Sigmoid colon (tissue), 7 donors: ENCODE measurements at places on chromosomes 11 and 22. TPM values are rescaled to one million over a fixed set of nuclear protein-coding genes. Genes with fewer than 3 reads are reported as not detected.

GRCh38 chr11:43996318-43996717 lies 51.5 kb upstream of the ACCSL start:
- no peak for DNase-seq

- no peak for DNase-seq
These were observed 74.0 kb upstream of the CLDN5 start for GRCh38 chr22:19598054-19598855.

GRCh38 chr11:120703358-120704152 lies 192.0 kb downstream of the GRIK4 start:
- no peak for DNase-seq

DNA sequence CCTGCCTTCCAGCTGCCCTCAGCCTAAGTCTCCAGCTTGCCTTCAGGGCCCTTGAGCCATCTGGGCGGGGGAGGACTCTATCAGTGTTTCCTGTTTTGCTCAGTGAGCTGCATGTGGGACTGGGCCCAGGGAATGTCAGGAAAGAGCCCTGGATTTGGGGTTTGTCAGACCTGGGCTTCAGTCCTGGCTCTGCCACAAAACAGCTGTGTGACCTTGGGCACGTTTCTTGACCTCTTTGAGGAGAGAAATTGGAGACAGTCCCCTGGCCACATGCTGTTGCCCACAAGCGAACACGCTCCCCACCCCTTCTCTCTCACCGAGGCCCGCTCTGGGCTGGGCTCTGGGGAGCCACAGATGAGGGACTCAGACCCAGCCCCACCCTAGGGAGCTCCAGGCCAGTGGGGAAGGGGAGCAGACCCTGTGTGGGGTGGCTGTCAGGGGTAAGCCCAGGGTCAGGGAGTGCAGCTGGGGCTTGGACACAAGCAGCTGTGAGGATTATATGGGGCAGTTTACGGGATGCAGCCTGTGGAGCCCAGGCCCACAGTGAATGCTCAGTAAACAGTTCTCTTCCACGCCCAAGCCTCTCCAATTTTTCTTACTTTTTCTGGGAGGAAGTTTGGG lies 12.3 kb downstream of the MYO7A start:
- DNase-seq = no peak

- no peak for DNase-seq
These were observed 20.5 kb upstream of the HEPHL1 start for GRCh38 chr11:94000659-94001058.

- no peak for DNase-seq
These were observed 1.3 kb downstream of the ELMOD1 start for GRCh38 chr11:107592231-107592590.

DNA sequence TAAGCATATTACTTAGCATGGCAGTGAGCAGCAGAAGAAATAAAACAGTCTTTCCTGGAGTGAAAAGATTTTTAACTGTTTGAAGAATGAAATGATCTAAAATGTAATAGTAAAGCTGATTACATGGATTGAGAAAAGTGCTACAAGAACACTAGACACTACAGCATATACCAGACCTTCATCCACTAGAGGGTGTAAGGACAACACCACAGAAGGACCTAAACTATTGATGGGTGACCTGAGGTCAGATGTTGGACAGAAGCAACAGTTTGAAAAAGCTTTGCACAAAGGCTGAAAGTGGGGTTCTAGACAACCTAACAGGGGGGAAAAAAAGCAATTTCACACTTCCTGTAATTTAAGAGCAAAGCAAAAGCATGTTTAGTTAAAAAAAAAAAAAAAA lies 97.7 kb downstream of the RBFOX2 start:
- DNase-seq = no peak

DNA sequence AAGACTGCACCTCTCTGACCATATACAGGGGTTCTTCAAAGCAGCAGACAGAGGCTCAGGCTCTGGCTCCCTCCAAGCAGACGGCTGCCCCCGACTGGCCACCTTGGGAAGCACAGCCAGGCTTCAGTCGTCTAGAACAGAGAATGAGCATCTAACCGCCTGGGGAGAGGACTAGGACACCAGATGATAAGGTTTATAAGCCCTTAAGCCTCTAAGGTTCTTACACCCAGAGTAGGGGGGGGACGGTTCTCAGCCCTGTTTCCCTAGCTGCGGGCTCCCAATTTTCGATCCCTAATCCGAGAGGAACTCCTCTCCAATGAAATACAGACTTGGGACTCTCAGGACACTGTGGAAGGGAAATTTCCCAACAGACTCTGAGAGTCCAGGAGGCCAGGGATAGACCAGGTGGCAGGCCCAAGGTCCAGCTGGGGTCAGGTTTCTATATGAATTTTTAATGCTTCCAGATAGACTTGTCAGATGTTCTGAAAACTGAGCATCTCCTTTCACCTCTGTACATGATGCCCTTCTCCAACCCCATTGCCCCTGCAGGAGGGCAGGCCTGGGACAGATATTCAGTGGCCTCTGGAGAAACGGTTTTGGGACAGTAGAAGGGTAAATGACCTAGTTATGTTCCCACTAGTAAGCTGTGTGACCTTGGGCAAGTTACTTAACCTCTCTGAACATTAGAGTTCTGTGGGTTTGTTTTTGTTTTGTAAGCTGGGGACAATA lies 20.2 kb downstream of the RTN4RL2 start:
- no peak for DNase-seq

GRCh38 chr22:48407256-48407955 lies 1420.3 kb downstream of the BRD1 start:
- no peak for DNase-seq

GRCh38 chr11:106186630-106187029 lies 109.2 kb downstream of the AASDHPPT start:
- DNase-seq = no peak

- DNase-seq = peak; percentile 68
These were observed 77.9 kb upstream of the TOP3B start for GRCh38 chr22:22060200-22061084.

DNA sequence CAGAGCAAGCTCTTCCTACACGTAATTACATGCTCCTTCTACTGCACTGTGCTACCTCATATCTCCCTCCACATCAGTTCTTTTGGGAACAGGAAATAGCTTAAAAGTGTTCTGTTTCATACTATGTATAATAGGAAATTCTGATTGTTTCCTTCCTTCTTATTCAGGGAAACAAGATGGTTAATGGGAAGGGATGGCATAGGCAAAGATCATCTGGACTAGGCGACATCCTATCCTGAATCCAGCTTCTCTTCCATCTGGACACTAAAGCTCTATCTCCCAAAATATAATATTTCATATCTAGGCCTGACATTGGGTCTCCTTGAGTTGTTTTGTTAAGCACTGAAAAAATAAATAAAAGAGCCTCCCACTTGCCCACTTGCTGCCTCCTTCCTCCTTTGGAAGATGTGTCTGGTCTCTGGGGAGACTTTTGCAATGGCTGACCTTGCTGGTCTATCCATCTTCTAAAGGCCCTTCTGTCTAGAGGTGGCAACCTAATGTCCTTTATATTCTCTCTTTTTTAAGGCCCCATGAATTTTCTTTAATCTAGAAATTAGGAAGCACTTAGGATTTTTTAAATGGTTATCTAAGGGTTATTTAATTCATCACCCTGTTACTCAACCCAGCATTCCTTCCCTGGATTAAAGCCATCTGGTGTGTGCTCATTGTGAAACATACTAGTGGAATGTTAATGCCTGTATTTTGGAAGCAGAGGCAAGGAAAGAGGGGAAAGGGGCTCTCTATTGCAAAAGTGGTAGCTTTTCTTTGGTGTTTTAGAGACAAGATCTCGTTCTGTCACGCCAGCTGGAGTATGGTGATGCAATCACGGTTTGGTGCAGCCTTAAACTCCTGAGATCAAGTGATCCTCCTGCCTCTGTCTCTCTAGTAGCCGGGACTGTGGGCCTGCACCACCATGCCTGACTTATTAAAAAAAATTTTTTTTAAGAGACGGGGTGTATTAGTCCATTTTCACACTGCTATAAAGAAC lies 20.6 kb downstream of the CLMP start:
- DNase-seq = peak; percentile 93

- no peak for DNase-seq
These were observed 1060.7 kb downstream of the FAM181B start for GRCh38 chr11:81673001-81673400.

- no peak for DNase-seq
These were observed 32.8 kb downstream of the FAM227A start for GRCh38 chr22:38623351-38623750.

- no peak for DNase-seq
These were observed 81.0 kb upstream of the SLC6A5 start for GRCh38 chr11:20518323-20518834.

DNA sequence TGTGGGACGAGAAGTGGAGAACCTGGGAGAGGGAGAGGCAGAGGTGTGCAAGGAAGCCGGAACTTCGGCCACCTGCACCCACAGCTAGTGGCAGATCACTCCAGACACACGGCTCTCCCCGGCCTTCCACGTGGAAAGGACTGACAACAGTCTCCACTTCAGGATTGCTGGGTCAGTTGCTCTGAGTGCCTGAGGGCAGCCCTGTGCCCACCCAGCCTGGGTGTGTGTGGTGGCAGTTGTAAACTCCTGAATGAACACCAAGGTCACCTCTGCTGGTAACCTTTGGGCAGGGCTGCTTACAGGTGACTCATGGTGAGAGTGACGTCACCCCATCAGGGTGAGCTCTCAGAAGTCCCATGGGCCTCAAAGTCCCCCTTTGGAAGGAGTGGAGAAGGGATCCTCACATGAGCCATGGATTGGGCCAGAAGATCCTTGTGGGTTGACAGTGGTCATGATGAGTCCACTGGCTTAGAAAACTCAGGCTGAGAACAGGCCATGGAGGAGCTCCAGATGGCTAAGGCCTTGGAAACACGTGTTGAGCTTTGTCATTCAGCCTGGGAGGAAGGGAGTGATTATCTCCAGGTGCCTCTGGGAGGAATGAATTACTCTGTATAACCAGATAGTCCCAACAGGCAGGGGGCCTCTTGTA lies 71.3 kb downstream of the BCR start:
- DNase-seq = no peak

DNA sequence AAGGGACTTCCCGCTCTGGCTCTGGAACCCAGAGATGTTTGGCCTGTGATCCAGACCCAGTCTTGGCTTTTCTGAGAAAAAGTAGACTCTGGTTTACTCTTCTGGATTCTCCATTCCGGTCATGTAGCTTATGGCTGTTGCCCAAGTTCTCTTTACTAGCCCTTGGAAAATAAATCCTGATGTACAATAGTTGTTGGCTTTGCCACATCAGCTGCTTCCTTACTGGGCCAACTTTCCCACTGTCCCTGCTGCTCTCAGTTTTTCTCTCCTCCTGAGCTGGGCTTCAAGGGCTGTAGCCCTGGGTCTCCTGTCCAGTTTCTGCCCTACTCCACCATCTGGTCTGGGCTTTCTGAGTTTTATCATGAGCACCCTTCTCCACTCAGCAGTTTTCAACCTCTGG lies 12.5 kb downstream of the PATZ1 start:
- no peak for DNase-seq

DNA sequence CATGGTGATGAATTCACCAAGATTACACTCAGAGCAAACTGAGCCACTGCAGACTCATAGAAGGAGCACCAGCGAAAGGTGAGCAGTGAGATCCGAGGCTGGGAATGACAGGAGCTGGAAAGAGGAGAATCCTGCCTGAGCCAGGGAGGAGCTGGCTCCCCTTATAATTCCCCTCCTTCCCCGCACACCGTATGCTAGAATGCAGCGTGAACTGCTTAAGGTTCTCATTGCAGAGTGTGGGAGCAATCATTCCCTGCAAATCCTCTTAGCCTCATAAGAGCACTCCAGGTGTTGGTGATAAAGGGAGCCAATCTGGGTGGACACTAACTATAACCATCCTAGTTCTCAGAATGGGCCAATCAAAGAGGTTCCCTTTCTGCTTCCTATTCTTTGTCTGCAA lies 127.6 kb upstream of the TEAD1 start:
- no peak for DNase-seq

DNA sequence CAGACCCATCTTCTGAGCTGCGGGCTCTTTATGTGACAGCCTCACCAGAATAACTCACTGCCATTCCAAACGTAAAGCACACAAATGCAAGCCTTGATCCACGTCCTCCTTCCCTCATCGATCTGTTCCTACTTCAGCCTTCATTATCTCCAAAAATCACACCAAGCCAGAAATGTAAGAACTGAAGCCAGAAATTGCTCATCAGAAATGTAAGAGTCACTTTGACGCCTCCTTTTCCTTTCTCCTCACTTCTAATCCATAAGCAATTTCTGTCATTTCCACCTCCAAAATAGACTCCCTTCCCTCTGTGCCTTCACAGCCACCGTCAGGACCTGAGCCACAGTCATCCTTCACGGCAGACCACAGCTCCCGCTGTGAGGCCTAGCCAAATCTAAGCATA lies 387.3 kb upstream of the B3GAT1 start:
- DNase-seq = no peak

GRCh38 chr11:69887330-69887729 lies 68.1 kb upstream of the FGF3 start:
- DNase-seq = no peak

GRCh38 chr11:95762534-95762933 lies 27.0 kb downstream of the FAM76B start:
- DNase-seq = no peak

- peak; percentile 69 for DNase-seq
These were observed 23.8 kb downstream of the MICAL3 start for GRCh38 chr22:18000441-18001039.

The RASSF10 gene
- polyA plus RNA-seq = 0.44 TPM

The COA4 gene
- polyA plus RNA-seq = 114 TPM

The SLC17A6 gene
- not detected for polyA plus RNA-seq

The LBHD1 gene
- polyA plus RNA-seq = 12.9 TPM

The MRGPRF gene
- polyA plus RNA-seq = 4.2 TPM

The CDC42EP2 gene
- polyA plus RNA-seq = 8.8 TPM
